SW480 (cell line): ENCODE measurements at places on chromosomes 7 and 10.

DNA sequence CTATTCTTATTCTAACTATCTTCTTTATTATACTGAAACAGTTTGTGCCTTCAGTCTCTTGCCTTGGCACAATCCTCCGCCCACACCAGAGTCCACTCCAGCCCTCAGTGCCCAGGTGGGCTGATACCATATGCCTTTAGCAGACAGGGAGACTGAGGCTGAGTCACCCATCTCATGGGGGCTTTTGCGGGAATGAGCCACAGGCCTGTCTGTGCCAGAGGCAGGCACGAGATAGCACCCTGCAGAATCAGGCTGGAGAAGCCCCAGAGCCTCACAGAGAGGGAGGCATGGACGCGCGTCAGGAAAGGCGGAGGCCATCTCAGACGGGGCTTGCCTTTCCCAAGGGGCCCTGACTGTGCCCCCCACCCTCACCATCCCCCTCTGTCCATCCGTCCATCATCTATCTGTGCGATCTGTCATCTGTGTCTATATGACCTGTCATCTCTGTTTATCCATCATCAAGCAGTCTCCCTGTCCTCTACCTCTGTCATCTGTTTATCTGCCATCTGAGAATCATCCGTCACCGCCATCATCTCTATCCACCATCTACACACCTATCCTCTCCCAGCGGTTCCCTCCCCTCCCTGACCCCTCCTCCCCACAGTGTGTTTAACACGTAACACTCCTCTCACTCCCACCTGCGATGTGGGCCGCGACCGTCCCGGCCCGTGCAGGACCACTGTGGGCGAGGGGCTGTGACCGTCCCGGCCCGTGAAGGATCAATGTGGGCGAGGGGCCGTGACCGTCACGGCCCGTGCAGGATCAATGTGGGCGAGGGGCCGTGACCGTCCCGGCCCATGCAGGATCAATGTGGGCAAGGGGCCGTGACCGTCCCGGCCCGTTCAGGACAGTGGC lies 7.3 kb upstream of the ADAP1 start:
- DNase-seq: no peak

DNA sequence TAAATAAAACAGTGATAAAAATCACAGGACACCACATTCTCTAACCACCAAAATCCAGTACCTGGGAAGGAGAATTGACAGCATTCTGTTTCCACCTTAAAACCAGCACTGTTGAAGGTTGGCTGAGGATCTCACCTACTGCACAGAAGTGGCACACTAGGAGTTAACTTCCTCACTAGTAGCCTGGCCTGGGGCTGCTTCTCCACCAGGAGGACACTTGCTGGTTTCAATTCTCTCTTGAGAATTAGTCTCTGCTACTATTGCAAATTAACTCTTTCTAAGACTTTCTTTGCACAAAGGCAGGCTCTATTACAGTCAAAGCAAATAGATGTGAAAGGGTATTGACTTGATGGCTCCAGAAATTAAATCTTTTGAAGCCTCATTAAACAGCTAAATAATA lies 2.3 kb upstream of the CTTNBP2 start:
- DNase-seq: peak; percentile 17

DNA sequence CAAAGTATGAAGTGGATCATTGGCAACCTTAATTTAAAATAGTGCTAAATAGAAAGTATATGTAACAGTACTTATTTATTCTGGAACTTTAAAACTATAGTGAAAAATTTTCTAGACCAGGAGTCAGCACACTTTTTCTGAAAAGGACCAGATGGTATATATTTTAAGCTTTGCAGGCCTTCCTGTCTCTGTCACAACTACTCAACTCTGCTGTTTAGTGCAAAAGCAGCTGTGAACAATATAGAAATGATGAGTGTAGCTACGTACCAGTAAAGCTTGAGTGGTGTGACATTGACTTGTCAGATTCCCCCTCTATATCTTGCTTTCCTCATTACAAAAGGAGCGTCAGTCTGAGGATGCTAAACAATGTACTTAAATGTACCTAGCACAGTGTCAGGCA lies 88.1 kb upstream of the IGFBP3 start:
- DNase-seq: no peak

- no peak for DNase-seq
Measured at GRCh38 chr10:8844141-8844540, 789.7 kb downstream of the GATA3 start.

GRCh38 chr7:98531717-98532116 lies 85.4 kb upstream of the NPTX2 start:
- no peak for DNase-seq

DNA sequence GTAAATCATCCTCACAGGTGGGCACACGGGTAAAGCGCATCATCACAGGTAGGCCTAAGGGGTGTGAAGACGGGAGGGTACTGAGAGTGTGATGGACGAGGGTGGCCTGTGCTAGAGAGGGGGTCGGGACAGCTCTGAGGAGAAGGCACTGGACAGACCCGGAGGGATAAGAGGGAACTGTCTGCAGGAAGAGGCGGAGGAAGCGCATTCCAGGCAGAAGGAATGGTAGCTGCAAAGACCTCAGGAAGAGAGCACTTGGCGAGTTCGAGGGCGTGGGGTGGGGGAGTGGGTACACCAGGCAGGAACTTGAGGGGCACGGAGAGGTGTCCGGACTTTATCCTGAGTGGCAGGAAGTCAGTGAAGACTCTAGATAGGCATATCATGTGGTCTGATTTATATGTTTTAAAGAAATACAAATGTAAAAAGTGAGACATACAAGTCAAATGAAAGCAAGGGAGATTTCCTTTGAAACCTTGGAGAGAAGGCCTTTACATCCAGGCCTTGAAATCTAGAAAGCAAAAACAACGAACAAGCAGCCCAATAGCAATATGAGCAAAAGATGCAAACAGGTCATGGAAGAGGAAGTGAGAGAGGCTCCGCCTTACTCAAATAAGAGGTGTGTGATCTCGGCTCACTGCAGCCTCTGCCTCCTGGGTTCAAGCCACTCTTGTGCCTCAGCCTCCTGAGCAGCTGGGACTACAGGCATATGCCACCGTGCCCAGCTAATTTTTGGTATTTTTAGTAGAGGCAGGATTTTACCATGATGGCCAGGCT lies 3.6 kb downstream of the LHPP start:
- DNase-seq: no peak

DNA sequence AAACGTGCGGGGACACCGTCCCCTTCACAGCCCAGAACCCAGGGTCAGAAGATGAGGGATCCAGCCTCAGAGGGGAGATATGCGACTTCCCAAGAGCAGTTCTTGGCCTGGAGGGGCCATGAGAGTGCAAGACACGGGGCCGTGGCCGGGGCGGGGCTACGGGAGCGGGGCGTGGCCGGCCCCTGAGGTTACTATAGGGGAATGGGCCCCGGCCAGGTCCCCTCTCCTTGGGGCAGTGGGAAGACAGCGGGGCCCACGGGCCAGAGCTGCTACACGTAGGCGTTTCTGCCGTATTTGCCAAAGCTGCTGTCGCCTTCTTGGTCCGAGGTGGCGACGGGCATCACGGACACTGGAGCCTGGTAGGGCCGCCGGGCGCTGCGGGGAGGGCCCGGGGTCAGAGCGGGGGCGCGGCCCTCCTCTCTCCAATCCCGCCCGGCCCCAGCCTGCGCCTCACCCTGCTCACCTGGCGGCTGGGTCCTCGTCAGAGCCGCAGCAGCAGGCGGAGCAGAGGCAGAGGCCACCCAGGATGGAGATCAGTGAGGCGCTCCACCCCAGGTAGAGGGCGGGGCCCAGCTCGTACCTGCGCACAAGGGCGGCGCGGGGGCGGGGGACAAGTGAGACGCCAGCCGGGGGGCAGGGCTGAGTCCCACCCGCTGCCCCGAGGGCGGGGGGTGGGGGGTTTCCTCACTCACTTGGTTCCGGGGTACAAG lies 5.3 kb downstream of the CLDN15 start:
- peak; percentile 85 for DNase-seq

GRCh38 chr7:123096976-123097375 lies 101.5 kb upstream of the TAS2R16 start:
- no peak for DNase-seq

DNA sequence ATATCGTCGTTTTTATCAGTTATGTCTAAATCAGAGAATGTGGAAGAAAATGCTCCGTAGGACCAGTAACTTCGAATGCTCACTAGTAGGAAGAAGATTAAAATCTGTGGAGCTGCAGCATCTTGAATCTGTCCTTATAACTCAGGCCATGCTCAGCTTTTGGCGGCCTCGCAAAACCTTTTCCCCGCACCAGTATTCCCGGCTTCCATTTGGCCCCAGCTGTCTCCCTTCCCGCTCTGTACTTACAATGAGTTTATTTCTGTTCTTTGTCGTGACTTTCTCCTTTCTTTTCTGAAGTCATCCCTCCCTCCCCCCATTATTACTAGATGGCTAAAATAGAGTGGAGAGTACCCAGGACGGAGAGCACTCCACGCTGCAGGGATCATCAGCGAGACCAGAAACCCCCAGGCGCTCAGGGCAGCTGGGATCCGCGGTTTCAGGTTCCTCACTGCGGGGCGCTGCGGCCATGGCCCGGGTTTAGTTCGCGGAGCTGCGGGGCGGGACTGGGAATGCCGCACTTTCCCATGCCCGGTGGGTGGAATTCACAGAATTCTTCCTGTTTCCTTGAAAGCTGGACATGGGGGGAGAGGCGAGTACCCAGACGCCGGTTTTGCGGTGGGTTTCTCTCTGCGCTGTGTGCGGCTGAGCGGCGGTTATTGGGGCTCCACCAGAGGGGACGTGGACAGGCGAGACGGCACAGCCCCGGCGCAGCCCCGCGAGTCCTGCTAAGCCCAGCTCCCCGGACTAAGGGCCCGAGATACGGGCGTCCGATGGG lies 183.5 kb downstream of the POM121L12 start:
- DNase-seq: no peak

GRCh38 chr10:49054753-49055152 lies 60.6 kb downstream of the VSTM4 start:
- DNase-seq: no peak

- DNase-seq: no peak
Measured at GRCh38 chr7:83509255-83510021, 139.5 kb downstream of the SEMA3E start.

GRCh38 chr7:66015440-66016130 lies 33.6 kb upstream of the GUSB start:
- DNase-seq: peak; percentile 9

DNA sequence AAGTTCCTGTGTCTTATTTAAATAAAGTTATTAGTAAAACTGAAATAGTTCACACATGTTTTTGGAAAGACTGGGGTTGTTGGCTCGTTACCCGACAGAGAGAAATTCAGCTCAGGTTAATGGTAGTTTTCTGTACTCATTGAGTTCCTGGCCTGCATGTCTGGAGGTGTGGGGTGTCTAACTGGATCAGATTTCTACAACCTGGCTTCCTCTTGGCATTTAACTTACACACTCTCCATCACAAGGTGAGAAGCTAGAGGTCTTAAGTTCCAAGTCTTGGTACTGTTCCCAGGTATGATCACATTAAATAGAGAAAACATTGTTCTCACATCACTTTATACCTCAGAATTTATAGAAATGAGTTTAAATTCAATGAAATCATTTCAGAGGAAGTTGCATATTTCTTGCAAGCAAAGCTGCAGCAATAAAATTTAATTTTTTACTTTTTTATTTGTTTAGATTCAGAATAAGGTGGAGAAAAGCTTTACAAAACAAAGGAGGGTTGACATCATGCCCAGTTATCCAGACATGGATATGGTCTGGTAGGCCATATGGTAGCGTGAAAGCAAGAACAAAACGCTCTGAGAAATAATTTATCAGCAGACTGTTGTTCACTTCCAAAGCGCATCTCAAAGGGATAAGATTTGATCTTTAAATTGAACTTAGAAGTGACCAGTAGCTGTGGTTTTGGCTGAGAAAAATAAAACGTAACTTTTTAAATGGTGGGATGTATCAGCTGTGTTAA lies 120.6 kb downstream of the GLCCI1 start:
- no peak for DNase-seq

GRCh38 chr10:27426948-27427467 lies 77.1 kb upstream of the RAB18 start:
- DNase-seq: no peak

DNA sequence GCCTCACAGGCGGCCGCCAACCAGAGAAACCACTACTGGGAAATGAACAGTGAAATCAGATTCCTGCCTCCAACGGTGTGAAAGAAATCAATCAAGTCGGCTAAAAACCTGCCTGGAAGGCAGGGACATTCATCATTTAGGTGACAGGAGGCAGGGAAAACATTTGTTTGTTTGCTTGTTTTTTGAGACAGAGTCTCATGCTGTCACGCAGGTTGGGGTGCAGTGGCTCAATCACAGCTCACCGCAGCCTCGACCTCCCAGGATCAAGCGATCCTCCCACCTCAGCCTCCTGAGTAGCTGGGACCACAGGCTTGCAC lies 30.5 kb downstream of the AP5Z1 start:
- no peak for DNase-seq

GRCh38 chr7:119842337-119842736 lies 430.6 kb upstream of the KCND2 start:
- DNase-seq: no peak

DNA sequence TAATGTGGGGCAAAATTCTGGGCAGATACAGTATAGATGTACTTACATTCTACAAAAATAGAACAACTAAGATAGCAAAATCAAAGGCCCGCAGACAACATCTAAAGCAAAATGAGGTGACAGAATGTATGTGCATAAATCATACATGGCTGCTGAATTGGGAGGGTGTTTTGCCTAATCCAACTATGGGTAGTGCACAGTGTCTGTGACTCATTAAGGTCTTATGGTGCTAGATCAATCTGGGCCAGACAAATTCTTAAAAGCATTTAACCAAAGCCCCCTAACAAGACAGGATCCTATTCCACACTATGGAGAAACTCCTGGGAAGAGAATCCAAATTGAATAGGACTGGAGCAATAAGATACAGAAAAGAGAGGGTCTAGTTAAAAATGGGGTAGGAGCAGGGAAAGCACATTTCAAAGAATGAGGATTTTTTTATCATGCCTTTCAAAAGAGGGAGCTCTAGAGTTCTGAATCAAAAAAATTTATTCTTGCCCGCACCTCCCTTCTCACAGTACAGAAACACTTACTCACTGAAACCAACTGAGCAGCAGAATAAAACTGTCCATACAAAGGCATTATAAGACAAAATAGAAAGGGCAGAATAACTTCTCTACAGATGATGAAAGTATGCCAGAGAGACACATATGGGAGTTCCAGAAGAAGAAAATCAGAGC lies 181.3 kb downstream of the RNLS start:
- DNase-seq: peak; percentile 22

DNA sequence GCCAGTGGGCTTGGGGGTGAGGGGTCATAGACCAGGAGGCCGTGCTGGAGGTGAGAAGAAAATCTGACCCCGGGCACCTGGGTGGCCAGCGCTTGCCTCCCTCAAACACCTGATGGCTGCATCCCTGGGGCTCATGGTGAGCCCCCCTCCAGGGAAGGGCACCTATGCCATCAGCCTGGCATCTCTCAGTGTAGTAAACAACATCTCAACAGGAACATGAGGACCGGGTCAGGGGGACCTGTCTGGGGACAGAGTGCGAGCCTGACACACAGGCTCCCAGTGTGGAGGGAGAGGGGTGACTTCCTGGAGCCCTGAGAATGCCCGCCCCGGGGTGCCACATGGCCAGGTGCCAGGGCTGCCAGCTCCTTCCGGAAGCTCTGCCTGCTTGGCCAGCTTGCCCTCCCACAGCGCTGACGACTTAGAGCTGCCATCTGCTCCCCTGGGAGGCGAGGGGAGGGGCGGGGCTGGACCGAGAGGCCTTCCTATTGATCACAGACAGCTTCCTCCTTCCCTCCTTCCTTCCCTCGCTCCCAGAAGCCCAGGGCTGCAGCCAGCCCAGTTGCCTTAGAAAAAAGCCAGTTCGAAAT lies 12.3 kb downstream of the STX1A start:
- DNase-seq: no peak

- peak; percentile 60 for DNase-seq
Measured at GRCh38 chr7:17299483-17299991, 1.1 kb downstream of the AHR start.
